ENCODE measurements at places on chromosomes 5 and 9.

DNA sequence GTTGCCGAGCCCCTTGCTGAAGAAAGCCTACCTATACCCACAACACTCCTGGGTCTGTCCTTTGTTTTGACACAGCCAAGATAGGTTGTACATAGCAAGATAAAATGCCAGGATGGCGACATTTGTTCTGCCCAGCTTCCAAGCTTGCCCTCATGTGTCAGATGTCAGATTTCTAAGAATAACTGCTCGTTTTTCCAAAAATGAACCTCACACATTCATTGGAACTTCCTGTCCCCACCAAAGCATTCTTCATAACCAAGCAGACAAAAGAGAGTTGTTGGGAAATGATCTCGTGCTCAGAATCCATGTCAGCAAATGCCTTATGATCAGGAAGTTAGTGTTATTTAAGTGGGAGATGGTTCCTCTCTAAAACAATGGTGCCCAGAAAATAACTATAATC is 210.1 kb downstream of the ZNF608 start:
- no peak for DNase-seq

GRCh38 chr9:76643399-76644117 is 120.7 kb upstream of the PCA3 start:
- DNase-seq, result no peak

- no peak for DNase-seq
These were observed 54.4 kb downstream of the ZNF474 start for GRCh38 chr5:122183788-122184170.

DNA sequence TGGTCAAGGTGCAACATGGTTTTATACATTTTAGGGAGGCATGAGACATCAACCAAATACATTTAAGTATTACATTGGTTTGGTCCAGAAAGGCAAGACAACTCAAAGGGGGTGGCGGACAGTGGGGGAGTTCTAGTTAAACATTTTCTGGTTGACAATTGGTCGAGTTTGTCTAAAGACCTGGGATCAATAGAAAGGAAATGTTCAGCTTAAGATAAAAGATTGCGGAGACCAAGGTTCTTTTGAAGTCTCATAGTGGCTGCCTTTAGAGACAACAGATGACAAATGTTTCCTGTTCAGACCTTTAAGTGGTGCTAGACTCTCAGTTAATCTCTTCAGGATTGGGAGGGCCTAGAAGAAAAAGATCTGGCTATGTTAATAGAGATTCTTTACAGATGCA is 47.7 kb upstream of the TTC39B start:
- DNase-seq, result no peak

DNA sequence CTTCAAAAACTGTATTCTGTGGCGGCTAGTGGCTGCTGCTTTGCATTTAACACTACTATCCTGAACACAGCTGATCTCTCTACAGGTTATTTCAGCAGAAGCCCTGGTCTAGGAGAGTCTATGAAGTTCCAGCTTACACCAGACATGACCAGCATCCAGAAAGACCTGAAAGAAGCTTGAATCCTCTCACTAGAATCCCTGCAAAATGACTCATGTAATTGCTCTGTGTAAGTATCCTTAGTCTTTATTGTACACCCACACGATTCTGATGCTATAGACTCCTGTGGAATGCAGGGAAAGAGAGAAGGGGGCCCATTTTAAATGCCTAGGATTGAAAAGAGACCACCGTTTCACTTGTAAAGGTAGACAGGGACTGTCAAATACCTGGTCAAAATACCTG is 859 bp upstream of the GRIA1 start:
- no peak for DNase-seq

GRCh38 chr5:91121347-91121993 is 261.6 kb downstream of the ARRDC3 start:
- no peak for DNase-seq

DNA sequence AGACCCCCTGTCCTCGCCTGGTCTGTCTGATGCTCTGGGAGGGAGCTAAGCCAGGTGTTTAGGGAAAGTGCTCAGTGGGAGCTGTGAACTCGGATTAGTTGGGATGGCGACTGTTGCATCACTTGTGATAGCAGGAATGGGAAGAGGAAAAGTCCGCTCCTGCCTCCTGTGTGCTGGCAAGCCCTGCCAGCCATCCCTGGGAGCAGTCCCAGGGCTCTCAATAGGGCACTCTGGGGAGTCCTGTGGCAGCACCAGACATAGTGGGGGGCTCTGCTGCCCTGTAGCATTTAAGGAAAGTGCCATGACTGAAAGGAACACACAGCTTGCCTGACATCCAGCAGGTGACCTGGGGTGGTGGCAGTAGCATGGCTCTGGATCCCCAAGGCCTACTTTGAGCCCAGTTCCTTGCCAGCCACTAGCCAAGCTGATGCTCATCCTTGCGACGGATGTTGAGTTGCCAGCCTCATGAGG is 81.5 kb downstream of the AMBP start:
- DNase-seq, result no peak

DNA sequence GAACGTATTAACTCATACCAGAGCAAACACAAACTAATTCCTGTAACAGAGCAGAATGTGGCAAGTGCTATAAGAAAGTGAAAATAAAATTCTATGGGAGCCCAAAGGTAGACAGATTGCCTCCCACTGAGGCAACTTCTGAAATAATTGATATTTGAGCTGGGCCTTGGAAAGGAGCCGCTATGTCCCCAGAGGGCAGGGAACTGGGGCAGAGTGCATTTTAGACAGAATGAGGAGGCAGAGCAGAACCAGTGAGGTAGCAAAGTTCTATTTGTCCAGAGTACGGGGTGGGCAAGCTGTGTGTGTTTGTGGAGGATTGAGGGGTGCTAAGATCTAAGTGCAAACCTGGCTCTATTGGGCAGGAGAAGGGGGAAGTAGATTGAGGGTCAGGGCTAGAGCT is 19.8 kb downstream of the CDO1 start:
- DNase-seq, result no peak

DNA sequence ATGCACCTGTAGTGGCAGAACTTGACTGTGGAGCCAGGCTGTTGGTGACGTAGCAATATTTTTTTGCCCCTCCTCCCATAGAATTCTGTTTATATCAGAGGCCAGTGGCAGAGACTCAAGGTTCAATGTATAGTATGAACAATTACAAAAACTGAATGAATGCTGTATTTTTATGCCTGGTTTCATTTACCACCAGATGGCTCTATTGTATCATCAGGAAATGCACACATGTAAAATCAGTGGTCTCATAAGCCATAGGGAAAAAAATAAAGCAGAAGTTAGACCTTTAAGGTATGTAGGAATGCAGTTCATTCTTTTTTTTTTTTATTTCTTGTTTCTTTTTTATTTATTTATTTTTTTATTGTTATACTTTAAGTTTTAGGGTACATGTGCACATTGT is 43.6 kb downstream of the CCDC192 start:
- no peak for DNase-seq

DNA sequence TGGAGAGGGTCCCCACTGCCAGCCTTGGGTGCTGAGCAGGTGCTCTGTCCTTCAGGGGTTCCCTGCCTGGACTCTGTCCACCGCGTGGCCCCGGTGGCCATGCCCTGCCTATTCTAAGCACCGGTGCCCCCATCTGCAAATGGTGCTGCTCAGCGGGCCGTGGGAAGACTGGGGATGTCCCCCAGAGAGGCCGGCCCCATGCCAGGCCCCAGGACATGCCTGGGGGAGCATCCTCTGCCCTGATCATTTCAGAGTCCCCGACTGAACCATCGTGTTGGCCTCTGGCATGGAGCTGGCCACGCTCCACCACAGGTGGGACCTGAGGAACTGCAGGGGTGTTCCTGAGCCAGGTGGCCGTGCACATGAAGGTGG is 64.7 kb downstream of the RXRA start:
- no peak for DNase-seq

- no peak for DNase-seq
These were observed 392.3 kb downstream of the CETN3 start for GRCh38 chr5:90017239-90017638.

- DNase-seq, result no peak
These were observed 43.9 kb downstream of the HRH2 start for GRCh38 chr5:175701797-175702196.

DNA sequence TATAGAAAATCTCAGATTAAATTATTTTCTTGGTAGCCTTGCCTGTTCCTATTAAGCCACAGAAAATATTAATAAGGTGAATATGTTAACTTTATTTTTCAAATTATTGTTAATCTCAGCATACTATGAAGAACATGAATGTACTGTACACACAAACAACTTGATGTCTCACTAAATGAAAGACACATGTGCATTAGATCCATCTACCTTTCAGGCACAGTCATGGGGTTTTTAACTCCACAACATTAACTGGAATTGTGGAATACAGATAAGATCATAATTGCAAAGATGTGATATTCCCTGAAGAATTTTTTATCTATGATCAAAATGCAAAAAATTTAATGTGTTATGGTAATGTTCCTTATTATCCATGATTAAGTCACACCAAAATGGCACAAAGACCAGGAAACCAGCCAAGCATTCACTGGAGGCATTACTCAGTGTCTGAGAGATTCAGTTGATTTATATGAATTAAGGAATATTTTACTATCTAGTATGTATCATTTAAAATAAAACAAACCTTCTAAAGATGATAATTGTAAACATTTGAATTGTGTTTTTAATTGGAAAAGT is 150.0 kb upstream of the VCAN start:
- no peak for DNase-seq

DNA sequence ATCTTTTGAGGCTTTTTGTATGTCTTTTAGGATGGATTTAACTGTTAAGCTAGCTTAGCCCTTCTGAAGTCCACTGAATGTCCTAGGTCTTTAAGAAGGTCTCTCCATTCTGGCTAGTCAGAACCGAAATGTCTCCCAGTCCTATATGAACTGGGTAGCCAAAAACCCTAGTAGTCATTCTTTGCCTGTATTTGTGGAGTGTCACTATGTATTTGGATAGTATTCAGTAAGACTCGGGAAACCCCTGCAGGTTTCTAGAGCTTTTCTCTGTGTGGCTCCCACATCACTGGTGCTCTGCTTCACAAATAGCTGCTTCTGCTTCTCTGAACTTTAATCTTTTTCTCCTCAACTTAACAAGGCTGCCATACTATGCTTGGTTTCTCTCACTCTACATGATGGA is 68.0 kb downstream of the RIC1 start:
- no peak for DNase-seq

DNA sequence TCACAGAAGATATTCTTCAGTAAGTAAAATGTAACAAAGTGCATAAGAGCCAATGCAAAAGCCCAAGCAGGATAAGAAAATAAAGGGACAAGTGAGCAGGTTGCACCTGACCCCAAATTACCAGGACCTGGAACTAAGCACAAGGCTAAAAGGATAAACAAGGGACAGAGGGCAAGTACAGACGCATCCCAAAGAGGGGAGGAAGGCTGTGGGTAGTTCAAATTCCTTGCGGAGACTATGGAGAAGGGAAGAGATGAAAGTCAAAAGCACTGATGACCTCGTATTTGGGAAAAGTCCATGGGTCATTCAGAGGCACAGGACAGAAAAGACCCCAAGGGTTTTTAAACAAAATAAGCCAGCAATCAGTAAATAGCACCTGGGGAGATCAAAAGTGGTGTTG is 11.8 kb downstream of the ELAVL2 start:
- no peak for DNase-seq

GRCh38 chr5:20446121-20446520 is 458.1 kb upstream of the CDH18 start:
- no peak for DNase-seq

DNA sequence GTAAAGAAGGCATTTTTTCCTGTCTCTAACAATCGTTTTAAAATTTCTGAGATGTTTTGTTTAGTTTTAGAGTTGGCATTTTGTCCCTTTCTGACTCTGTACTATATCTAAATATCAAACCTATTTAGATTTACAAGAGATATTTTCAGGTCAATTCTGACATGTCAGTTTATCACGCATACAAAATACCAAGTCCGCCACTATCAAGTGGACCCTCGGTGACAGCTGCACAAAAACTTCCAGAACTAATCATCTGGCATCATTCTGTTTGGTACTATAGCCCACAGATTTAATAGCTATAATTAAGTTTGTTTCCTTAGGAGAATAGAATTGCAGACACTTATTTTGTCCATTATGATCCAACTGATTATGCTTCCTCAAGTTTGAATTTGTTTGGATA is 1278.2 kb downstream of the CDH12 start:
- DNase-seq, result no peak

DNA sequence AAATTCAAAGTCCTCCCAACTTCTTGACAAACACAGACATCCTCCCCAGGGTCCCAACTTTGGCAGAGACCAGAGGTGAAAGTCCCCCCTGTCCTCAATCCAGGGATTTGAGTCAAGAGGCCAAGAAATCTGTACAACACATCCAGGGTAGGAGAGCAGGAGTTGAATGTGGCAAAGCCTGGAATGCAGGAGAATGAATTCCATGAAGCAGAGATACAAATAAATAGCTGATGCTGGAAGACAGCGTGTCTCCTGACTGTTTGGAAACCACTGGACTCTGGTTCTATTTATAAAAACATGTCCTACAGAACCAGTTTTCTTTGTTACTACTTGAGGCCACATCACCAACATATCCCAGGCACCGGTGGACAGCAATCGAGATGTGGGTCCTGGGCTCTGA is 43.7 kb upstream of the SLIT3 start:
- DNase-seq, result no peak

GRCh38 chr9:91157883-91158282 is 203.8 kb downstream of the AUH start:
- DNase-seq, result no peak

- no peak for DNase-seq
These were observed 47.0 kb downstream of the SAXO1 start for GRCh38 chr9:18985996-18986395.

GRCh38 chr5:134503937-134504437 is 21.5 kb upstream of the JADE2 start:
- no peak for DNase-seq

DNA sequence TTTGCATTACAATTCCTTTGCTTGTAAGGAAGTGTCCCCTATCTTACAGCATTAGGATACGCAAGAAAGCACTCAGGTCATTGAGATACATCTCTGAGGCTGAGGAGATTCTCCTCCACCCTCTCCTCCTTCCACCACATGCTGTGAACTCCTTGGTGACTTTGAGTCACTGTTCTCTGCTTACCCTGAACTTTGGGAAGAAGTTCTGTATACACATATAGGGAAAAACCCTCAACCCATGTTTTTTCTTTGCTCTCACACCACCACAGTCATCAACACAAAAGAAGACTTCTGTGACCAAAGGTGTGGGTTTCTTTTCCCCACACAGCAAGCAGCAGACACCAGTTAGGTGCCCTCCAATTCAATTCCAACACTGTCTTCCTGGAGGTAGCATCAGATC is 38.1 kb downstream of the CNOT6 start:
- no peak for DNase-seq

- DNase-seq, result no peak
These were observed 374.1 kb upstream of the ACO1 start for GRCh38 chr9:32010322-32010721.

DNA sequence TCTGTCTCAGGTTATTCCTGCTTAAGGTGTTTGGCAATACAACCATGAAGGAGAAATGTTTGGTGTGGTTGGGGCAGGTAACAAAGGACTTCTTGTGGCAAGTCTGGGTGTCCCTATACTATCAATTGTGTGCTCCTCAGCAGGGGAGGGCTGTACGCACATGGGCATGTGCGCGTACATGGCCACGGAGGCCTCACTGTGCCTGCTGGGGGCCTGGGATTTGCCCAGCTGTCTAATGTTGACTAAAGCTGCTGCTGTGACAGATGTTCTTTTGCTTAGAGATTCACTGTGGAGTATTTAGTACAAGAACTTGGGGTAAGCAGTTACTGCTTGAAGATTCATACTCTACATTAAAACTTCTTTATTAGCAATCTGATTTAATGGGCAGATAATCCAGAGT is 97.5 kb downstream of the HSPA4 start:
- no peak for DNase-seq

Measured in NCI-H1092 (cell line).